ENCODE measurements at places on chromosomes 4 and X.

- no peak for DNase-seq
Observed at GRCh38 chr4:142929526-142929925, 83.4 kb upstream of the INPP4B start.

- no peak for DNase-seq
Observed at GRCh38 chr4:144574000-144574399, 72.0 kb upstream of the HHIP start.

DNA sequence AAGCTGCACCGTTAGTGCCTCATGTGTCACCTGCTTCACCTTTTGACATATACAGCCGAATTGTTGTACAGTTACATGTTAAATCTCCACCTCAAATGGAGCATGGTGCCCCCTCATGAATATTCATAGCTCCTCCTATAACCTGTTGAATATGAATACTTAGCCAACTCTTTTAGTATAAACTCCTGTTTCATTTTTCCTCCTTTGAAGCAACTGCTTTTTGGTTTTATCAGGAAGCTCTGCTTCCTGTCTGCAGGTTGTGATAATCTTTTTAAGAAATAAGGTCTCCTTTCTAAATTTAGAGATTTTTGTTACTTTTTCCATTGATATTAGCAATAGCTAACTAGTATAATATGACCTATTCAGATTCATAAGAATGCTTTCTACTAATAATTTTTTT lies 1429.2 kb upstream of the AGA start:
- DNase-seq: no peak

DNA sequence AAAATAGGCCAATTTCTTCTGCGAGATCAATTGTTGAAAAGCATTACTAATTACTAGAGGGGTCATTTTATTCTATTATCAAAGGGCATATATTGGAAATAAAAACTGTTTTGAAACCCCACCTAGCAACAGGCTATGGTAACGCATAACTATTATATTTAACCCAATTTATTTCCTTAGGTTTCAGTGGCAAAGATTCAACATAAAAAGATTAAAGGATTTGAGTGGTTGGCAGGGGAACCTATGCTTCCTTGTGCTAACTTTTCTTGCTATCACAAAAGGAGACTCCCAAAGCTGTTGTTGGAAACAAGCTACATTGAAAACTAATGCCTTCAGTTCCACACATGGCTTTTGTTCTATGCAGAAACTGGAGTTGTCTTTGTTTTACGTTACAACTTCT lies 166.9 kb upstream of the KLF3 start:
- no peak for DNase-seq

DNA sequence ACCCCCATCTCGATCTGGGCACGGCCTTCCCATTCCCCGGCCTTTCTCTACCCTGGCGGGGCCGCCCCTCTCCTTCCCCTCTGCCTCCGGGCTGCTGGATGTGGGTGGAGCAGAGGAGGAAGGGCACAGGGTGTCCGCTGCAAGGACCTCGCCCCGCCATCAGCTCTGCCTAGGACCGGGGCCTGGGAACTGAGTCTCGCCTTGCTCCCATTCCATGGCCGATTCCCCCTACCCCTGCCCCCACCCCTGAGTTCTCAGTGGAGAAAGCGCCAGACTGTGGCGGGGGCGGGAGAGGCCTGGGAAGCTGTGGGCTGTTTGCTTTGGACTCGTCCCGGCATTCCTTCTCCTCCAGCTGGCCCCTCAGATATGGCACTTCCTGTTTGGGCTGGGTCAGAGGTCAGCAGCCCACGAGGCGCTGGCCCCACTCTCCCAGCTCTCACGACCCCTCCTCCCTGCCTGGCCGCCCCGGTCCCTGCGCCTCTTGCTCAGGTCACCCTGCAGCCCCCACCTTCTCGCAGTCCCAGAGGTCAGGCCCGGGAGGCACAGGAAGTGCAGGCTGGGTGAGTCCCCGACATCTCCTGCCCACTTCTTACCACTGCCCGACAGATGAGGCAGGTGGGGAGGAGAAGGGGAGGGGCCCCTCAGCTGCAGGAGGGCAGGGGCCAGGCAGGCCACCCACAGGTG lies 6.4 kb upstream of the BGN start:
- DNase-seq: no peak

DNA sequence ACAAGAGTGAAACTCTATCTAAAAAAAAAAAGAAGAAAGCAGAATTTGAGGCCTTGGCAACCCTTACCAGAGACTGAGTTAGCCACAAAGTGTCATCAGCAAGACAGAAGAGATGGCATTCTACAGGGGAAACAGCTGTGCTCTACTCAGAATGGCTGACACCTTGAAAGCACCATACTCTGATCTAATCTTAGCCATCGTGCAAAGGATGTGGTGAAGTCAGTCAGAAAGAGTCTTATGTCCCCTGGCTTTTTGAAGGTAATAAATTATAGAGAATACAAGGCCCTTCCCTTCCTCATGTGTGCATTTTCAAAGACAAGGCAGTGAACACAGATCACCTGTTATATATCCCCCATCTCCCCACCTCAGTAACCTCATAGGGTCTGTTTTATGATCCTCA lies 13.2 kb downstream of the CLNK start:
- no peak for DNase-seq

DNA sequence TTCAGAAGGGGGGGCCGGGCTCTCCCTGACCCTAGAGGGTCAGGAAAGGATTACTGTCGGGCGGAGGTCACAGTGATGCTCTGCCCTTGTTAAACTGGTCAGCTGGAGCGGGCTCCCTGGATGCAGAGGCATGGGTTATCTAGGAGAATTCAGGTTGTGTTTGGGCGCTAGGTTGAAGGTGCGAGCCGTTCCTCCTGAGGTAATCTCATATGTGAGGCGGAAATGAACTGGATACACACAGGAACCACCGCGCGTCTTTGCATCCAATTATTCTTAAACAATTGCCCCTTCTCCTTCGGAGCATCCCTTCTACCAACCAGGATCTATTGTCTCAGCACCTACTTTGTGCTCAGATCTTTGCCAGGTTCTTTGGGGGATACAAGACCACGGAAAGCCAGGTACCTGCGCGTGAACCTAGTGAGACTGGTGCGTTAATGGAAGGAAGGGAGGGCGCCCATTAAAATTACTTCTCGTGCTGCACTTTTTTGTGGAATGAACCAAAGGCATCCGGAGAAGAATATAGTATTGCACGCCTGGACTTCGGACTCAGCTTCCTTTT lies 28.4 kb downstream of the HAND2 start:
- DNase-seq: no peak

GRCh38 chrX:43643201-43643600 lies 12.9 kb upstream of the MAOA start:
- DNase-seq: no peak

- DNase-seq: no peak
Observed at GRCh38 chr4:95265814-95266740, 282.7 kb downstream of the UNC5C start.

GRCh38 chrX:119677654-119677981 lies 15.3 kb downstream of the SEPTIN6 start:
- peak; percentile 31 for DNase-seq

GRCh38 chr4:121690001-121690400 lies 6.8 kb downstream of the ANXA5 start:
- DNase-seq: no peak

DNA sequence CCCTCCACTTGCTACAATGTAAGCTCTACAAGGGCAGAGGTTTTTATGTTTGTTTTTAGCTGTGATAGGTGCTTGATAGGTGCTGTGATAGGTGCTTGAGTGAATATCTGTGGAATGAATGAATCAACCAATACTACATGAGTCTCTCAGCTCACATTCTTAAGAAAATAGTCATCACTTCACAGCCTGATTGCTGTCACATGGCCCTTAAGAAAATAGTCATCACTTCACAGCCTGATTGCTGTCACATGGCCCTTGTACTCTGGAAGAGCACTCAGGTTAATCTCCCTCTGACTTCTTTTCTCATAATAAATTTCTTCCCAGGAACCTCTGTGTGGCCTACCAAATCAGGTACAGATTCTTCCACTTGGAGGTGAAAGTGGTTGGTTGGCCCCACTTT lies 335.2 kb downstream of the TENM3 start:
- DNase-seq: no peak

DNA sequence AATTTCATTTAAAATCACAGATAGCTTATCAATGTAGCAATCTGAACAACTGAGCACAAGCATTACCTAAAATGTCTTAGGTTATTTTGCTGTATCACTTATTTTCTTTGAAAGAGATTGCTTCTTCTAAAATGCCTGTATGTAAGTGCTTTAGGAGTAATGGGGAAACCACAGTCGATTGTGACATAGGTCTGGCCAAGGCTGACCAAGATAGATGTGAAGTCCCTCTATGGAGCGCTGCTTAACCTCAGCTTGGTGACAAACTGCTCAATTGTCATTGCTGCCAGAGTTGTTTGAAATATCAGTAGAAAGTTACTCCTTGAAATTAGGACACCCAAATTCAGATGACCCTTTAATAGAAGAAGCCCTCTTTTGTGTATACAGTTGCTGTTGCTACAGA lies 401.9 kb upstream of the NDST4 start:
- no peak for DNase-seq

GRCh38 chr4:38926896-38927295 lies 59.3 kb downstream of the FAM114A1 start:
- no peak for DNase-seq

- DNase-seq: no peak
Observed at GRCh38 chr4:86615501-86615900, 21.4 kb downstream of the PTPN13 start.

DNA sequence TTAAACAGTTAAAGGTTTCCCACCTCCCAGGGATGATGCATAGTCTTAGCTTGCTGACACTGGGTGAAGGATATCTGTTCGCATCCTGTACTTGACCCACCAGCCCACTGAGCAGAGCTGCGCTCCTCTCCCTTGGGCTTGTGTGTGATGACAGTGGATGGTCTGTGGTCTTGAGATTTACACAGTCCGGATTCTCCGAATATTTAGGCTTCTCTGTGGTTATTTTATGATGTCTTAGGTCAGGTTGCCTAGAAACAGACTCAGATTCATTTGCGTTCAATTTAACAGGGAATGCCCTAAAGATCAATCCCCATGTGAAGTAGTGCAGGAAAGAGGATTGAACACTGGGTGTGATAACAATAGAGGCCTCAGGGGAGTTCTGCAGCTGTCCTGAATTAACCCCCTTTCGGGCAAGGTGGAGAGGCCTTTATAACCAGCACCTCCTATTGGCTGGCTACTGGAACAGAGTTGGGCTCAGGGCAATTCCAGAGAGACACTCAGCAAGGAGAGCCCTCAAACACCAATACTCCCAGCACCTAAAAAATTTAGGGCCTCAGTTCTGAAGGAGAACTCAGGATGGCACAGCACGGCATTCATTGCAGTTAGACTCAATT lies 653.2 kb upstream of the GALNT7 start:
- DNase-seq: no peak

GRCh38 chr4:124694306-124694705 lies 18.2 kb downstream of the ANKRD50 start:
- DNase-seq: no peak

DNA sequence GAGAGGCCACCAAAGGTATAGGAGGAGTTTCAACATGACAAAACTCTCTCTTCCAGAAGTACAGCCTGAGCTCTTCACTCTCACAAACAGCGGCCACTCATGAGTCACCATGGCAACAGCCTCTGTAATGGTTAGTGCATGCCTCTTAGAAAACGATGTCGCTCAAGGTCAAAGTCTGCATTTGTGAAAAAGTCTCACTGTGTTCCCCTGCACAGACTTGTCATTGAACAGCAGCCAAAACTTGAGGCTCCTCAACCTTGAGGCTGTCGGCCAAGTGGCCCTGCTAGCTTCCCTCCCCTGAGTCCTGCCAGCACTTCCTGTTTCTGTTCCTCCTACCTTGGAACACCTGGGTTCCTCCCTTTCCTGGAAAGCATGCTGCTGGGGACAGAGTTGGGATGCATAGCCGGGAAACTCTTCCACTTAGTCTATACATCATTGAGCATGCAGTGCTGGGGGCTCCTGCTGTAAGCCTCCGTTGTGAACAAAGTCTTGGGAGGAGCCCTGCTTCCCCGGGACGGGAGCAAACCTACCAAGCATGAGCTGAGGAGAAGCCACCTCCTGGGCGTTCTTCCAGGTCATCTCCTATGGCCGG lies 66.6 kb downstream of the ING2 start:
- no peak for DNase-seq

DNA sequence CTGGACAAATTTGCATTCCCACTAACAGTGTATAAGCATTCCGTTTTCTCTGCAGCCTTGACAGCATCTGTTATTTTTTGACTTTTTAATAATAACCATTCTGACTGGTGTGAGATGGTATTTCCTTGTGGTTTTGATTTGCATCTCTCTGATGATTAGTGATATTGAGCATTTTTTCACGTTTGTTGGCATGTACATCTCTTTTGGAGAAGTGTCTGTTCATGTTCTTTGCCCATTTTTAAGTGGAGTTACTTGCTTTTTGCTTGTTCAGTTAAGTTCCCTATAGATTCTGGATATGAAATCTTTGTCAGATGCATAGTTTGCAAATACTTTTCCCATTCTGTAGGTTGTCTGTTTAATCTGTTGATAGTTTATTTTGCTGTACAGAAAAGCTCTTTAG lies 68.8 kb downstream of the ADAMTS3 start:
- DNase-seq: no peak

Measured in CD4-positive, alpha-beta T cell treated with Interleukin-17A for 4 hours (primary cell).